ENCODE measurements at places on chromosomes 6 and 20. TPM values are rescaled to one million over a fixed set of nuclear protein-coding genes. Genes with fewer than 3 reads are reported as not detected.
A peak's percentile ranks its signal among the peaks of the same experiment; 100 is the strongest.

DNA sequence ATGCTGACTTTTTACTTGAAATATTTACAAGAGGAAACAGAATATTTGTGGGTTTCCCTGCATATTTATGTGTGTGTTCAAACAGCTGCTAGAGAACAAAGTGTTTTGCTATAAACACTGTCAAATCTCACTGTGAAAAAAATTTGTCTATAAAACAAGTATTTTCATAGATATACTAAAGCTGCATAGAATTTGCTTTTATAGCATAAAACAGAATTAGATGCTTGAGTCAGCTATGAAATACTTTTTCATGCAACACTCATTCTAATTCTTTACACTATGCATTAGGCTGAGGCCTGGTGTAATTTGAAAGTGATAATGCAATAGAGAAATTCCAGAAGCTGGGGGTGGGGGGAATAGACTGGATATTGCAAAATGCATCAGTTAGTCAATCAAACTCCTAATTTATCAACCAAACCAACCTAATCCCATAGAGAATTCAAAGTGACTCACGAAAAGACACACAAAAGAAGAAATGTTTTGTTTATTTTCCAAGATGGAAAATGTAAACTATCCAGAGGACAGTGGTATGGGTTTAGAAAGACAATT, 148.2 kb downstream of the LAMA2 start:
- DNase-seq: peak; percentile 64
- H3K4me1 ChIP-seq: no peaks in the 10 kb centered on the region
- H3K36me3 ChIP-seq: no peaks in the 10 kb centered on the region
- peak overlapping the region; percentile 9 for H3K27ac ChIP-seq

GRCh38 chr20:56381501-56381900, 10.5 kb downstream of the AURKA start:
- H3K27ac ChIP-seq: no peak overlapping the region
- no peaks in the 10 kb centered on the region for H3K27me3 ChIP-seq
- H3K36me3 ChIP-seq: peaks cover 35% of the 10 kb centered on the region
- DNase-seq: no peak
- H3K4me1 ChIP-seq: no peaks in the 10 kb centered on the region
- no peak overlapping the region for H3K4me3 ChIP-seq

GRCh38 chr6:33607784-33608161, 13.3 kb upstream of the ITPR3 start:
- no peak for DNase-seq
- peaks cover 25% of the 10 kb centered on the region for H3K4me1 ChIP-seq
- H3K36me3 ChIP-seq: no peaks in the 10 kb centered on the region
- H3K4me3 ChIP-seq: no peak overlapping the region
- no peak overlapping the region for H3K27ac ChIP-seq
- peaks cover 6% of the 10 kb centered on the region for H3K27me3 ChIP-seq

DNA sequence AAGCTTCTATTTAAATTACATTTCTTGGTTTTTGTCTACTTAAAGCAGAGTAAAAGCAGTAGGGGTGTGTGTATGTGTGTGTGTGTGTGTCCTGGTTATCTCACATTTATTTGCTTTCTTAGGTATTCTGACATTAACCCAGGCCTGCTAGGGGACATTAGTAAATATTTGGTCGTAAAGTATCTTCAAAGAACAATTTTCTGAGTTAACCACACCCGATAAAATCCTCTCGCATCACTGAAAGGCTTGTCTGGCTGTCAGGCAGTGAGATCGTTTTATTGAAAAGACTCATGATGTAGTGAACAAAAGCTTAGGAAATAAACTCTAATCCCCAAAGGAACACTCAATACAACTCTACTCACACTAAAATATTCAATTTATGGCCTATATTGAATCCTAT, 77.9 kb downstream of the ZNF217 start:
- DNase-seq: no peak
- H3K27ac ChIP-seq: no peak overlapping the region
- H3K27me3 ChIP-seq: no peaks in the 10 kb centered on the region
- H3K4me3 ChIP-seq: no peak overlapping the region
- H3K36me3 ChIP-seq: no peaks in the 10 kb centered on the region

GRCh38 chr6:52284131-52284459, 447 bp downstream of the MCM3 start:
- H3K36me3 ChIP-seq: peaks cover 24% of the 10 kb centered on the region
- H3K4me3 ChIP-seq: peak overlapping the region; percentile 81
- H3K27ac ChIP-seq: peak overlapping the region; percentile 83
- no peaks in the 10 kb centered on the region for H3K27me3 ChIP-seq
- peak; percentile 47 for DNase-seq

DNA sequence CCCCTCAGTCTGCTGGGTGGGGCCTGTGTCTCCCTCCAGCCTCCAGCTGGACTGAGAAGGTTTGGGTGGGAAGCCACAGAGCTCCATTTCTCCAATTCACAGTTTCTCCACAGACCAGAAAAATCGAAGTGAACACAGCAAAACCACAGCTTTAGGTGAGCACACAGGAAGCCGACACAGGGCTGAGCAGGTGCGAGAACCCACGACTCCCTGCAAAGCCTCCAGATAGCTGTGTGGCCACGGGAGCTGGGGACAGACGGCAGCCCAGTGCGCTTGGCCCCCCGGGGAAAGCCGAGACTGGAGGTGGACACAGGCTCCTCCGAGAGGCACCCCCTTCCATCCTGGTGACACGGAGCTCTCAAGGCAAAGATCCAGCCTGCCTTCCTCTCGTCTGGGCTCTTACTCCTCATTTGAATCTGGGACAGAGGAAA, 29.0 kb upstream of the MPC1 start:
- H3K4me3 ChIP-seq: no peak overlapping the region
- H3K36me3 ChIP-seq: peaks cover 27% of the 10 kb centered on the region
- H3K27ac ChIP-seq: no peak overlapping the region
- H3K4me1 ChIP-seq: no peaks in the 10 kb centered on the region
- no peak for DNase-seq

- peaks cover 7% of the 10 kb centered on the region for H3K36me3 ChIP-seq
- peak overlapping the region; percentile 91 for H3K4me3 ChIP-seq
- H3K4me1 ChIP-seq: peaks cover 3% of the 10 kb centered on the region
- H3K27ac ChIP-seq: peak overlapping the region; percentile 96
These were observed 812 bp upstream of the SMIM13 start for GRCh38 chr6:11092668-11093375.

DNA sequence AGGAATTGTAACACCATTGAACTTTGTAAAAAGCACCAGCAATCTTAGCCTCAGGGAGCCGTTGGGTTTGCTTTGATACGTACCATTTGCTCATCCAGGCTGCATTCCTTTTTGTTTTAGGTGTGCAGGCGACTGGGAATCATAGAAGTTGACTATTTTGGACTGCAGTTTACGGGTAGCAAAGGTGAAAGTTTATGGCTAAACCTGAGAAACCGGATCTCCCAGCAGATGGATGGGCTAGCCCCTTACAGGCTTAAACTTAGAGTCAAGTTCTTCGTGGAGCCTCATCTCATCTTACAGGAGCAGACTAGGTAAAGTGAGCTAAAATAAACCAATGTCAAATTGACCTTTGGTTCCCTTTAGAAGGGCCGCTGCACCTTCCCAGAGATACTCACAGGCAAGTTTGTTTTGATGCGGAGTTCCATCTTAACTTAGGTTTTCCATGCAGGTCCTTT, 1.6 kb downstream of the MYLIP start:
- H3K4me1 ChIP-seq: peaks cover 29% of the 10 kb centered on the region
- peaks cover 15% of the 10 kb centered on the region for H3K36me3 ChIP-seq
- H3K27ac ChIP-seq: peak overlapping the region; percentile 96
- peaks cover 2% of the 10 kb centered on the region for H3K27me3 ChIP-seq
- peak; percentile 55 for DNase-seq

DNA sequence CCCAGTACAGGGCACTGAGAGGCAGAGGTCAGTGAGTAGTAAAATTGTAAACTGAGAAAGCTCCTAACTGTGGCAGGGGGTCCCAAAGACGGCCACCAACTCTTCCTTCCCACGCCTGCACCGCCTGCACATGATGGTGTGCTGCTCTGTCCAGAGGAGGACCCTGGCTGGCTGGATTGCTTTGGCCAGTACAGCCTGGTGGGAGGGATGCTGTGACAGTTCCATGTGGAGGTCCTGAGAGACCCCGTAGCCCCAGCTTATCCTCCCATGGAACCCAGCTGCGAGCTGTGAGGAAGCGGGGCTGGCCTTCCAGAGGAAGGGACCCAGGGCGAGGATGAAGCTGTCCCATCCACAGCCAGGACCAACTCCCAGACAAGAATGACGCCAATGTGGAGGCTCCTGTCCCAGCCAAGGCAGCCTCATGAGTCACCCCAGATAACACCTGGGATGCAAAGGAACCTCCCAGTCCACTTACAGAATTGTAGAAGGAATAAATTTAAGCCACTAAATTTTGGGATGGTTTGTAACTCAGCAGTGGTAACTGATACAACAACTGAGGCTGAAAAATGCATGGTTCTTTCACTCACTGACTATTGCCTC, 2.0 kb upstream of the ACSS1 start:
- peaks cover 35% of the 10 kb centered on the region for H3K4me1 ChIP-seq
- no peak overlapping the region for H3K27ac ChIP-seq
- H3K36me3 ChIP-seq: peaks cover 4% of the 10 kb centered on the region
- DNase-seq: no peak
- H3K27me3 ChIP-seq: peaks cover 8% of the 10 kb centered on the region

- H3K27me3 ChIP-seq: no peaks in the 10 kb centered on the region
- DNase-seq: no peak
- peak overlapping the region; percentile 90 for H3K4me3 ChIP-seq
These were observed 723 bp upstream of the IFT52 start for GRCh38 chr20:43590036-43590391.

DNA sequence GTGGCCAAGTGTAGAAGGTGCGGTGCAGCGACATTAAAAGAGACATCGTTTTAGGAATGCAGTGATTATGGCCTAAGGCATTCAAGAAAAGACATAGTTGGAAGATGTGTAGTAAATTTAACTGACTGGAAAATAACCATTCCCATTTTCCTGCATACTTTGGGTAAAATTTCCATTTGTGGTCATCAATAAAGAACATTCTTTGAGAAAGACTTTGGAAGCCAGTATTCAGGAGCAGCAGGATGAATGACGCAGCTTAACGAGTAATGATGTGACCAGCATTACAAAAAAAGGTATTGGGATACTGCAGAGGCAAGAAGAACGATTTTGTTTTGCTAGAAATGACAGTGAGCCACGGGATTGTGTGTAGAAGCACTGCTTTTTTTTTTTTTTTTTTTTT, 7.0 kb upstream of the RWDD1 start:
- H3K4me1 ChIP-seq: no peaks in the 10 kb centered on the region
- H3K27ac ChIP-seq: no peak overlapping the region
- H3K36me3 ChIP-seq: no peaks in the 10 kb centered on the region
- H3K4me3 ChIP-seq: no peak overlapping the region
- no peak for DNase-seq

DNA sequence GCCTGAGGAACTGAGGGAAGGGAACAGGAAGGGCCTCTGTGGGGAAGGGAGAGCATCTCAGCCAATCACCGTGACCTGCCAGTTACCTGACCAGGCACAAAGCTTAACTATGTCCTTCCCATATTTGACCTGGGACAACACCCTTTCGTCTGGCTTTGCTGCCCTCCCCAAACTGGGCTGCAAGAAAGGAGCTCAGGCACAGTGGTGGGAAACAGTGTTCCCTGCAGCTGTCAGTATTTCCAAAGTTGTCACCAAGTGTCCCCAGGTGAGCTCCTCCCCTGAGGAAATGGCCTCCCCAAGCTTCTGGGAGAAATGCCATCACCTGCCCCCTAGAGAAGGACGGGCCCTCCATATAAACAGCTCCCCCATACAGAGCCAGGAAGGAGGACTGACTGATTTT, 17.9 kb downstream of the NCR2 start:
- H3K27me3 ChIP-seq: peaks cover 20% of the 10 kb centered on the region
- H3K4me3 ChIP-seq: no peak overlapping the region
- H3K36me3 ChIP-seq: no peaks in the 10 kb centered on the region
- no peak for DNase-seq
- no peak overlapping the region for H3K27ac ChIP-seq

DNA sequence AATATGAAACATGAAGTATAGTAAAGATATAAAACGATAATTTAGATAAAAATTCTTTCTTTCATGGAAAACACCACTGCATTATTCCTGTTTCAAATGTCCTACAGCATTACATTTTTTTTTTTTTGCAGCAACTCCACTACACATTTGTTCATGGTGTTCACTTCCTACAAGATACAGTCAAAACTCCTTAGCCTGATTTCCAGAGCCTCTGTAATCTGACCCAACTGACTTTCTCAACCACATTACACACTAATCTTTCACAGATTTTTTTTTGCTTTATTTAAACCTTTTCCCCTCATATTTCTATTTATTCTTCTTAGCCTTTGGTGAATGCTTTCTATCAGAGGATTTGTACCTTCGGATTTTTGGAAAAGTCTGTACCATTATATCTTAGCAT, 176.5 kb upstream of the PDE7B start:
- H3K4me3 ChIP-seq: no peak overlapping the region
- no peak for DNase-seq
- H3K27ac ChIP-seq: no peak overlapping the region
- no peaks in the 10 kb centered on the region for H3K36me3 ChIP-seq
- H3K27me3 ChIP-seq: no peaks in the 10 kb centered on the region

- DNase-seq: no peak
- no peaks in the 10 kb centered on the region for H3K27me3 ChIP-seq
- H3K27ac ChIP-seq: no peak overlapping the region
- no peak overlapping the region for H3K4me3 ChIP-seq
These were observed 29.4 kb downstream of the HBS1L start for GRCh38 chr6:135025175-135025574.

DNA sequence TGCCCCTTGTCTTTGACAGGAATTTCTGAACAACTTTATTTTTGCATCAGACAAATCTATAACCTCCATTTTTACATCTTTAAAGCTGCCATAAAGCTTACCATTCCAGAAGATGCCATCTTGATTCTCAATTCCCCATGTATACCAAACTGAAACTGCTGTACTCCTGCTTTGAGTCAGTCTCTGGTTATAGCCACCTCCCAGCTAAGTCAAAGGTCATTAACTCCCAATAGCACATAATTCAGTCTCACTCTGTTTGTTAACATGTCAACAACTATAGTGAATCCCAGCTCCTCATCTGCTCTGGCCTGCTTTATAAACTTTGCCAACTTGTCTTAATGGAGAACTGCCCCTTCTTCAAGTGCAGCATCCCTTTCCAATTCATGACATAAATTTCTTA, 343.6 kb downstream of the FRK start:
- no peak overlapping the region for H3K4me3 ChIP-seq
- no peaks in the 10 kb centered on the region for H3K27me3 ChIP-seq
- DNase-seq: no peak
- H3K36me3 ChIP-seq: no peaks in the 10 kb centered on the region
- no peak overlapping the region for H3K27ac ChIP-seq

GRCh38 chr6:150880336-150880735, 14.8 kb downstream of the MTHFD1L start:
- no peak overlapping the region for H3K4me3 ChIP-seq
- H3K27me3 ChIP-seq: no peaks in the 10 kb centered on the region
- DNase-seq: no peak
- no peak overlapping the region for H3K27ac ChIP-seq

Gene DOK5
- 15.9 TPM for total RNA-seq

Gene FITM2
- 6.8 TPM for total RNA-seq

Gene SLC26A8
- not detected for total RNA-seq

Gene DEFB119
- not detected for total RNA-seq
